ENCODE measurements at places on chromosomes 6 and 20.
A peak's percentile ranks its signal among the peaks of the same experiment; 100 is the strongest.

DNA sequence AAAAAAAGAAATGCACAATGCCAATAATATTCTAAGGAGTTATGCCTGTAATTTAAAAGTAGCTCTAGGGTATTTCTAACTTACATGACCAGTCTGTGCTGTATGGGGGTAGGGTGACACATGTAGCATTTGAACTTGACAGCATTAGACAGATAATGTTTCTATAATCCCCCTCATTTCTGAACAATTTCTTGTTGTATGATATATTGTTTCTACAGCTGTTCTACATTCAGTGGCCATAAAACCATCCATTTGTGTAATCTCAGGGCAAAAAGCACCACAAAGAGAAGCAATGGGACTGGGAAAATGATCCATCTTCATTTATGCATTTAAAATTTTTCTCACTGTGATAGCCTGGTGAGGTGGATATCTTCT is 767.8 kb downstream of the TFAP2A start:
- no peak for DNase-seq

- no peak for DNase-seq
Observed at GRCh38 chr6:133358574-133359150, 117.5 kb downstream of the EYA4 start.

DNA sequence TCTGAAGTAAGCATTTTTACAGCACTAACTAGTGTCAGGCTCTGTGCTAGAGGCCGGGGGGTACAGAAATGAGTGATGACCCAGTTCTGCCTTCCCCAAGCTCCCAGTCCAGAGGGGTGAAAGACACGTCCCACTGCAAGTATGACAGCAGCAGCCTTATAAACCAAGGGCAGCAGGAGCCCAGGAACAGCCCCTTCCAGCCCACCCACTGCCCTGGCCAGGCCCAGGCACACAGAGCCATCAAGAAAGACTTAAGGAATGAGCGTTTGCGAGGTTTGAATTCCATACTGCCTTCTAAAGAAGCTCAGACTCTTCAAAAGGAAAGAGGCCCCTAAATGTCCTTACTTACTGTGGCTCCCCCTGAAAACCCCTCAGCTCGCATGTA is 10.0 kb downstream of the TRERF1 start:
- no peak for DNase-seq

- DNase-seq, result no peak
Observed at GRCh38 chr6:112665815-112666214, 318.7 kb downstream of the RFPL4B start.

GRCh38 chr6:39365281-39366074 is 43.0 kb upstream of the KCNK16 start:
- DNase-seq, result no peak

- no peak for DNase-seq
Observed at GRCh38 chr20:49672096-49672664, 41.5 kb downstream of the B4GALT5 start.

GRCh38 chr6:35213824-35214756 is at the start of gene SCUBE3:
SCUBE3 (plus strand) TSS chr6:35213956; CDS start chr6:35214419, 463 bp downstream.
- no peak for DNase-seq

DNA sequence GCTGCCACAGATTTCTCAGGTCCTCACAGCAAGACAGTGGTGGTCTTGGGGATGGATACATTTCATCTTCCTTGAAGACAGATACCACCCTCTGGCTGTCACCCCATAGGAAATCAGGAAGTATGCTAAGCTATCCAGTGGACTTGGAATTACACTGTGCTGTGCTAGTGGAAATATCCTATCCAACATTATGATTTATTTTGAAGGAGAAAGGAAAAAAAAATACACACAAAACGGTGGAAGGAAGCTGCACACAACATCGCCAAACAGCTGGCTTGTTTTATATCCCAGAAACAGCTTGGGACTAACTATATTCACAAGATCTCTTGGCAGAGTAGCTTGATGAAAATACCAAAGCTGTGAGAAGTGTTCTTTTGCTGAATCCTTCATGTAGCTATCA is 257.6 kb downstream of the LAMA2 start:
- no peak for DNase-seq

- DNase-seq, result peak; percentile 70
Observed at GRCh38 chr20:9087531-9088217, 18.8 kb downstream of the PLCB4 start.

DNA sequence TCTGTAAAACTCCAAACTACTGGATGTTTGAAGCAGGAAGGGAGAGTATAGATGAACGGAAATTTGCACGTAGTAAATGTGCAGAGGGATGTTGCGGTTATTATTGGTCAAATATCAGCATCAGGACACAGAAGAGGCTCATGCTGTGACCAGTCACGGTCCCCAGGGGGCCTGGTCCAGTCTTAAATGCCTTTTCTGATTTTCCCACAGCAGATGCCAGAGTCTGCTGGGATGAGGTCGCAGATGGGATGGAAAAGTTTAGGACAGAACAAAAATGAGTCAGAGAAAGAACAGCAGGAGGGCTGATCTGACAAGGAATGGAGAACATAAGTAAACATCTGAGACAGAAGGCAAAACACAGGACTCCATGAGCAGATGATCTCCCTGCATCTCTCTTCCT is 11.7 kb upstream of the SIRPG start:
- no peak for DNase-seq

- DNase-seq, result no peak
Observed at GRCh38 chr20:34535301-34535840, 19.1 kb downstream of the DYNLRB1 start.

GRCh38 chr6:5174244-5174643 is 86.5 kb downstream of the LYRM4 start:
- peak; percentile 96 for DNase-seq

DNA sequence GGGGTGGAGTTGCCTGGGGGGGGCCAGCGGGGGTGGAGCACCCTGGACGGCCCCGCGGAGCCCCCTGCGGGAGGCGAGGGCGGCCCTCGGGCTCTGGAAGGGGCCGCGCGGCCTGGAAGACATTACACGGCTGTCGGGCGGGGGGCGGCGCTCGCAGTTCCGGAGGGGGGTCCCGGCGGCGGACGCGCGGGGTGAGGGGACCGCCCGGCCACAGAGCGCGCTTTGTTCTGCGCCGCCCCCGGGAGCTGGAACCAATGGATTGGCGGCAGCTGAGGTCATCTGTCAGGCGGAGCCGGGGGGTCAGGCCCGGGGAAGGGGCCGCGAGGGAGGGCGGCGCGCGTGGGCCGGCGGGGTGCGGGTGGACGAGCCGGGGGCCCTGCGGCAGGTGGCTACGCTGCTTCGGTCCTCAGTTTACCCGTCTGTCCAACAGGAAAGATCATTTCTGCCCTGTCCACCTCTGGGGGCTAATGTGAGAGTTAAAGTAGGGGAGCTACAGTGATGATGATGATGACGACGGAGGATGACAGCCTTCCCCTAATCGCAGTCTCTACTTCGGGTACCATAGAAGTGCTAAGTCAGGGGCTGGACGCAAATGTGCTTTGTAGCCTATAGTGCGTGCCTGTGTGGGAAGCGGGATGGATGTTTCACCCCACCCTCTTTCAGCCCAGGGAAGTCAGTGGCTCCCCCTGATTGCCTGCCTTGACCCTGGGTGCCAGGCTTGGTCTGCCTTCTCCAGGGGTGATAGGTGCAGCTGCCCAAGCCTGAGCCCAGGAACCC is 10.4 kb downstream of the SRXN1 start:
- no peak for DNase-seq

GRCh38 chr6:27901801-27902200 is 10.4 kb downstream of the OR2B2 start:
- no peak for DNase-seq

- no peak for DNase-seq
Observed at GRCh38 chr20:53296025-53296424, 297.6 kb downstream of the ZNF217 start.

DNA sequence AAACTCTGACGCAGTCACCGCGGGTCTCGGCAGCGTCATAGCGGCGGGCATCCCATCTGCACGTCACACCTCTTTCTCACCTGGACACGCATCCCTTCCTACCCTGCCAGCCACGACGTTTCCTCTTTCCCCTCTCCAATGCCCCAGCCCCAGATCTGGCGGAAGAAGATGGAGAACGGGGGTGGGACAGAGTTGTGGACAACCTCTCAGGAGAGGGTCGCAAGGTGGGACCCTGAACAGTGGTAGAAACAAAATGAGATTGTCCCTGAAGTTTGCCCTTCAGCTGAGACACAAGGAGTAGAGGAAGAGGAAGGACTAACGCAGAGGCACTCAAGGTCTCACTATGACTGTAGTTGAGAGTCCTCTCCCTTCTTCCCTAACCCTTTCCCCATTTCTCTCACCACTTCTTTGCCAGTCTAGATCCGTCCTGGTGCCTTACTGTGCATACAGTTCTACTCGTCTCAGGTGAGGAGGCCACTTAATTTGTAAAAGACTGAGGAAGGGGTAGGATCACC is 562 bp downstream of the TRIM39 start:
- peak; percentile 26 for DNase-seq

GRCh38 chr20:6348908-6349307 is 226.1 kb upstream of the FERMT1 start:
- no peak for DNase-seq

- DNase-seq, result no peak
Observed at GRCh38 chr6:133814797-133815196, 74.1 kb upstream of the TCF21 start.

DNA sequence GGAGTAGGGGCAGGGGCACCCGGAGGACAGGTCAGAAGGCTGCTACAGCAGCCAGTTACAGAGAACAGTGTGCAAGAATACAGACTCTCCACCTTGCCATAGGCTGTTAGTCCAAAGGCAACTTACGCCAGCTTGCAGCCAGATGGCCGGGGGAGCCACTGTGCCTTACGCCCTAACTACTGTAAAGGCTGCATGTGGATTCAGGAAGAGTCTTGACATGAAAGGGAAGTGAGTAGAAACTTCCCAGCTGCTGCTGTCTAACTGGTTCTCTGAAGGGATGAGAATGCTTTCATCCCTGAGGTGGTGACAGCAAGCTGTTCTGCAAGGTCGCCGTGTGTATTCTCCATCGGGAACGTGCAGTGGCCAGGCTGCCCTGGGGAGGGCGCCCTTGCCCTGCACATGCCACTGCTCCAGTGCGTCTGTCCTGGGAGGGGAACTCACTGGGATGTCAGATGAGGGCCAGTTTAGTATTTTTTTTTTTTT is 46.1 kb downstream of the LYRM4 start:
- DNase-seq, result no peak

GRCh38 chr6:36912030-36912454 is 26.3 kb downstream of the C6orf89 start:
- DNase-seq, result no peak

DNA sequence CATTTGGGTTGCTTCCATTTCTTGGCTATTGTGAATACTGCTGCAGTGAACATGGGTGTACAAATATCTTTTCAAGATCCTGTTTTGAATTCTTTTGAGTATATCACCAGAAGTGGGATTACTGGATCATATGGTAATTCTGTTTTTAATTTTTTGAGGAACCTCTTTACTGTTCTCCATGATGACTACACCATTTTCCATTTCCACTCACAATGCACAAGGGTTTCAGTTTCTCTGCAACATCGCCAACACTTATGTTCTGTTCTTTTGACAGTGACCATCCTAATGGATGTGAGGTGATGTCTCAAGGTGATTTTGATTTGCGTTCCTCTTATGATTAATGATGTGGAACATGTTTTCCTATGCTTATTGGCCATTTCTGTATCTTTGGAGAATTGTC is 214.4 kb upstream of the ZFP64 start:
- DNase-seq, result no peak

GRCh38 chr6:97187951-97188350 is 95.1 kb downstream of the MMS22L start:
- no peak for DNase-seq

DNA sequence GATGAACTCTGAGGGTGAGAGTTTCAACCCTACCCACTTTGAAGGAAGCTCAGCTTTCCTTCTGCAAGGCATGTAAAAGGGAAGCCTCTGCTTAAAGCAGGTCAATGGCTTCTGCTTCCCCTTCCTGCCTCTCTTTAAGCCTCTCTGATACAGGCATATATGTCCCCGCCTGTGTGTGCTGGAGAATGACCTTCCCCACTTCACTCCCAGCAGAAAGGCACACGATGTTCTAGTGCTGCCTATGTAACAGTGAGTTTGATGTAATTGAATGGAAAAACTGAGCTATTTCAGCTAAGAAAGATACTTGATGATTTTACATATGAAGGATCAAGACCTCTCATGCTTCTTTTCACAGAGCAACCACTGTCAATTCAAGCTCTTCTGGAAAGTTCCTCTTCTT is 632.2 kb downstream of the HACE1 start:
- DNase-seq, result no peak

GRCh38 chr20:36574366-36575135 is 1.2 kb downstream of the TGIF2 start:
- no peak for DNase-seq

DNA sequence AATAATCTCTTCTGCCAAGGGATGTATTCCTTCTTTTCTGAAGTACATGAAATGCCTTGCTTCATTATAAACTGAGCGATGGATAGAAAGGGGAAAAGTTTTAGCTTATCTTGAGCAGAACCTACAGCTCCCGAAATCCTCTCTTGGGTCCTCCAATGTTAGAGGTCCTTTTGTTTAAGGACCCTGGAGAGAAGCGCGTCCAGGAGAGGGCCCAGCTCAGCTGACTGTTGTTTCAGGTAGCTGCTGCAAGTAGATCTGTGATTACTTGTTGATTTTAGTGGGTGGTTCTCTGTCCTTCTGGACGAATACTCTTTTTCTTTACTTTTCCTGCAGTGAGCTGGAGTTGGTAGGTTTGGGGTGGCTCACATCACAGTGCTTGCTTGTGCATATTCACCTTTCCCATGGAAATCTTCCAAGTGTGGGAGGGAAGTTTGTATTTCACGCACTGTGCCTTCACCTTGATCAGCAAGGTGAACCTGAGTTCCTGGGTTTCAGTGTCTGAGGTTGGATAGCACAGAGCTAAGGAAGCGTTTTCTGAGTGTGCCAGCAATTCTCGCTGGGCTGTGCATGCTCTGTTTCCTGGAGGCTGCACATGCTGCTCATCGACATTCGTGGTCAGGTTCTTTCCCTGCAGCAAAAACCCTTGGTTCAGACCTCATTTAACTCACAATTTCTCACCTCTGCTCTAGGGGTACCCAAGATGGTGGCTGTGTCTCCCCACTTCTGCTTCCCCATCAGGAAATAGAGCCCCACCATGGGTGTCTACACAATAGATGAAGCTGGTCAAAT is 176.3 kb downstream of the JARID2 start:
- no peak for DNase-seq

GRCh38 chr6:123105561-123105960 is 109.5 kb downstream of the CLVS2 start:
- no peak for DNase-seq

Data from NCI-H2029 treated with DMSO at 0.1 percent for 48 hours (cell line).